Adrenal gland (tissue), 19 donors: ENCODE measurements at places on chromosomes 11 and 22. TPM values are rescaled to one million over a fixed set of nuclear protein-coding genes. Genes with fewer than 3 reads are reported as not detected.

Gene KRTAP5-10
- total RNA-seq: not detected

Gene STARD10
- total RNA-seq: 362 TPM

Gene TNNT3
- 8.7 TPM for total RNA-seq

Gene APOA1
- total RNA-seq: 3.0 TPM

Gene ISX
- not detected for total RNA-seq

Gene OR51I2
- total RNA-seq: not detected

Gene MB
- 0.39 TPM for total RNA-seq

Gene KCNC1
- total RNA-seq: 0.55 TPM

DNA sequence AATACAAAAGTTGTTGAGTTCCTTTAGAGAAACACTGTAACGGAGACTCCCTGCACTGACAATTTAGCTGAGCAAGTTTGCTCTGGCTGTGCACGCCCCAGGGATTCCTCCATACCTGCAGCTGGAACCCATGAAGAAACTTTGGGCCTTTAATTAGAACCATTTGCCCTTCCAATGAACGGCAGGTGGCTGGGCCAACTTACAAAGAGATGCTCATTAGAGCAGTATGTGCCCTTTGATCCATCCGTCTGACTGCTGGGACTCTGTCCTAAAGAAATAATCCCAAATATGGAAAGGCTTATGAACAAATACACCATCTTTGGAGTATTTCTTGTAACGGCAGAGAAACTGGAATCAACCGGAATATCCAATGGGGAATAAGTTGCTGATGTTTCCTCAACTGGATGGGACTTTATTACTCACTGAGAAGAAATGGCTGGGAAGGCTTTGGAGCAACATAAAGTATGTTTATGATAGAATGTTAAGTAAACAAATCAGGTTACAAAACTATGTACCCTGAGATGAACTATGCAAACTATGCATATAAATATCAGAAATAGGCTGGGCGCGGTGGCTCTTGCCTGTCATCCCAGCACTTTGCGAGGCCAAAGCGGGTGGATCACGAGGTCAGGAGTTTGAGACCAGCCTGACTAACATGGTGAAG is 24.4 kb upstream of the FBLN1 start:
- DNase-seq: no peak

GRCh38 chr22:17945888-17946648 is 78.3 kb downstream of the MICAL3 start:
- DNase-seq: no peak

DNA sequence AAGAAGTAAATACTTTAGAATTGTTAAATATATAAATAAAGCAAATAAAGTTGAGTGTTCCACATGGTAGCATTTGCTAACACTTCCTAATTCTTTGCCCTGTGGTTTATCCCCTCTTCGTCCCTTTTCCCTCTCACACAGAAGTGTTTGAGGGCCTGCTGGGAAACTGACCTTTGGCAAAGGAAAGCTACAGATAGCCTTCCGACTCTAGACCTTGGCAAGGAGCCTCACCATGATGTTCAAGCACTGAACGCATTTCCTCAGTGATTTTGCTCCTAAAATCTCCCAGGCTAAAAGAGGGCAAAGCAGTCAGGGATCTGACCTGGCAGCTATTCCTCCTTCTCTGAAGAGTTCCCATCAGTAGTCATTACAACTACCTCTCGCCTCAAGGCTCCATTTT is 52.5 kb upstream of the HORMAD2 start:
- DNase-seq: peak; percentile 50

GRCh38 chr11:128208329-128209137 is 378.8 kb downstream of the ETS1 start:
- DNase-seq: peak; percentile 69

GRCh38 chr22:49152939-49153770 is 674.5 kb downstream of the BRD1 start:
- no peak for DNase-seq

DNA sequence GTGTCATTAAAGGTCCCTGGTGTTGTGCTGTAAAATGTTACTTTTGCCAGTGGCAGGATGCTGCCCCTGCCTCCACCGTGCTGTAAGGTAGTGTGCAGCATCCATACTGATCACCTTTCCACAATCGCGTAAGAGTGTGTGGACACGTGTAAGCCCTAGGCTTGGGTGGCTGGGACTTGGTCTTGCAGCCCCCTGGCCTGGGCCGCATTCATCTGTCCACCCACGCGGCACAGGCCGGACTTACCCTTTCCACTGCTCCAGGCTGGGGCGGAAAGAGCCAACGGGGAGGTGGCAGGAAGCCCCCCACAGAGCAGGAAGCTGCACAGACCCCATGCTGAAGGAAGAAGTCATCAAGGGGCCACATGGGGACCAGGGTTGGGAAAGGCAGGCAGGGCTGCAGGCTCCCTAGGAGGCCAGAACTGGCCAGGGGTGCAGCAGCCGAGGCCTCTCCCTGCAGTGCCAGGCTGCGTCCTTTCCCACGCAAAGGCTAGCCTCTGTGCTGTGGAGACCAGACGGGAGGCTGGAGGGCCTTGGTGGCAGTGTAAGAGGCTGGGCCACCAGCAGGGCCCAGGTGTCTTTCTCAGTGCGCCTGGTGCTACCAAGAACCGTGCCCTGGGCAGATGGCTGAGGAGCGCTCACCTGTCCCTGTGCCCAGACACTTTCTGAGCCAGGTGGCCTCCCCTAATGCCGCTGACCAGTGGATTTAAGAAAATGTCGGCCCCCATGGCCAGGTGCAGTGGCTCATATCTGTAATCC is 11.7 kb upstream of the TMEM191C start:
- DNase-seq: peak; percentile 11

DNA sequence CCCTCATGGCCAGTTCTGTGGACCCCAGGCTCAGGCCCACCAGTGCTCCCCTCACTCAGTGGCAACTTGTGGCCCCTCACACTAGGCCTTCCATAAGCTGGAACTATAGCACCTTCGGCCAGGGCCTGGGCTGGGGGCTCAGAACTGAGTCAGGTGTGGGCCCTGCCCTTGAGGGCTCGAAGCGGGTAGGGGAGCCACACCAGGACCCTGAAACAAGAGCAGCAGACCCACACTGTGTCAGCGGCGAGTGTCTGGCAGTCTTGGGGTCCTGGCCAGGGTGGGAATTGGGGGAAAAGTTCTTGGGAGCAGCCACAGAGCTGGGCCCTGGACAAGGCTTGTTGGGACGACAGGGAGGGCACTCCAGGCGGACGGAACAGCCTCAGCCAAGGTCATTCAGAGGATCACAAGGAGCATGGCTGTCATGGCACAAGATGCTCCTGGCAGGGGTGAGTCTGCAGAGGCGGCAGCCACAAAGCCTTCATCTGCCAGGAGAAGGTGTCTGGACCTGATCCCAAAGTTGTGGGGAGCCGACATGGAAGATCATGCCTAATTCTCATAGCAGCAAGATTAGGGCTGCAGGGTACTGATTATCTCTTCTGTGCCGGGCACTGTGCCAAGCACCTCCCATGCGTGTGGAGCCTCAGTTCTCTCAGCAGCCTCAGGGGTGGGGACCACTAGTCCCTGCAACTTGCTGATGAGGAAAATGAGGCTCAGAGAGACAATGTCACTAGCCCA is 50.7 kb downstream of the SHISAL1 start:
- DNase-seq: no peak

GRCh38 chr22:30968015-30968923 is at the start of gene MORC2:
MORC2 (minus strand) TSS chr22:30968774; CDS start chr22:30967889, 885 bp downstream.
- DNase-seq: no peak

DNA sequence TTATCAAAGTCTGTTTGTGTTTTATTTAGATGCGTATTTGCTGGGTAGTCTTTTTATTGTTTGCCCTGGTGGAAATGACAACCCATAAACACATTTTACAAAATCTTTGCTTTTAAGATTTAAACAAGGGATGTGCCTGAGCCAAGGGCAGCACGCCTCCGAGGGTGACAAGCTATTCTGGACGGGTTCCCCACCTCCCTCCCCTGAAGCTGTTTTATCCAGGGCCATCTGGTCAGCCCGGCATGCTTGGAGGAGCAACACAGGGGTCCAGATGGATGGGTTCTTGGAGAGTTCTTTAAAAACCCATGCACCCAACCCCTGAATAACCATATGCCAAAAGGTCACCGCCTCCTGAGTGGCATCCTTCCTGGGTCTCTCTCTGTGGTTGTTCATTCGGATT is 408.9 kb downstream of the OPCML start:
- no peak for DNase-seq

DNA sequence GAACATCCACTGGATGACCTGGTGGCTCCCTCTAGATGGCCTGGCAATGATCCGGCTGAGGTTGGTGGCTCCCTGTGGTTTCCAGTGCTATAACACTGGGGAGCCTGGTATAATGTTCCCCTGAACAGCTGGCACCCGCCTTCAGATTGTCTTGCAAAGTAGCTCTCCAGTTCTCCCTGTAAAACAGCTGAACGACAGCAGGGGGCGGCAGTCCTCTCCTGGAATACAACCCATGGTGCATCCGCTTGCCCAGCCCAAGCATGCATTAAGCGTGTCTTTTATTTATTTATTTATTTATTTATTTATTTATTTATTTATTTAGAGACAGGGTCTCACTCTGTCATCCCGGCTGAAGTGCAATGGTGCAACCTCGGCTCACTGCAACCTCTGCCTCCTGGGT is 258.9 kb downstream of the BUD13 start:
- DNase-seq: peak; percentile 23

GRCh38 chr11:77046060-77046501 is 11.9 kb downstream of the B3GNT6 start:
- DNase-seq: peak; percentile 29

GRCh38 chr11:72307439-72307838 is 63.5 kb upstream of the PHOX2A start:
- no peak for DNase-seq

DNA sequence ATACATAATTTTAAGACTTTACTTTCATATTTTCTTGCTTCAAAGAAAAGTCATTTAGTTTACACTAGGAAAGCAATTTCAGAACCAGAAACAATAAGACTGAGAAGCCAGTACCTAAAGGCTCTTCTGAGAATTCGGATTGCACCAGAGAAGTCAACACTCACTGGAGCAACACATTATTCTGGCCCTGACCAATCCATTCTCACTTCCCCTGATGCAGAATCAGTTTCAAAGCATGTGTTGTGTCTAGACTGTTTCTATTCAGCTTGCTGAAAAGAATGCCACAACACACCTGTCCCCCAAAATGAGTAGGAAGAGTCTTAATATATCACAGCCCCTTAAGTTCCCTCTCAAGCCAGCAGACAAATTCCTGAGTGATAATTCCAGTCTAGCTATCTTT is 1074.3 kb upstream of the TENM4 start:
- no peak for DNase-seq

GRCh38 chr11:113876798-113877669 is 1.7 kb upstream of the USP28 start:
- DNase-seq: no peak

DNA sequence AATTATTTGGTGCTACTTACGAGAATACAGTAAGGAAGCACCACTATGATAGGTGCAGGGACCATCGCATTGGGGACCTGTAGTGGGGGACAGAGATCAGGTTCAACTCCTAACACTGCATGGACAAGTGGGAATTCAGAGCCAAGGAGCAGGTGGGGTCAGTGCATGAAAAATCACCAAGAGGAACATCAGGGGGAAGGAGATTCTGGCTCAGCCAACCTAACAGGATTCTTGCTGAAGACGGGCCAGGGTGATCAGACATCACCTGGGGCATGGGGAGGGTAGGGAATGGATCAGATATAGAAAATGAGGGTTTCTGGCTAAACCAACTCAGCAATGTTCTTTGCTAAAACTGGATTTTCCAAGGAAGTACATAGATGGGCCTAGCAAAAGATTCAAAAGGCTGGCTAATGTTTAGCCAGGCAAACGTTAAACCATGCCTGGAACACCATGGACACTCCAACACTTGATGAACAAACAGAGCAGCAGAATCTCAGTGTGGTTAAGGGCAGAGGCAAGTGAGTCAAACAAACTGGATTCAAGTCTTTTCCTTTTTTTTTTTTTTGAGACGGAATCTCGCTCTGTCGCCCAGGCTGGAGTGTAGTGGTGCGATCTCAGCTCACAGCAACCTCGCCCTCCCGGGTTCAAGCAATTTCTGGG is 70.0 kb downstream of the MICAL3 start:
- DNase-seq: no peak

DNA sequence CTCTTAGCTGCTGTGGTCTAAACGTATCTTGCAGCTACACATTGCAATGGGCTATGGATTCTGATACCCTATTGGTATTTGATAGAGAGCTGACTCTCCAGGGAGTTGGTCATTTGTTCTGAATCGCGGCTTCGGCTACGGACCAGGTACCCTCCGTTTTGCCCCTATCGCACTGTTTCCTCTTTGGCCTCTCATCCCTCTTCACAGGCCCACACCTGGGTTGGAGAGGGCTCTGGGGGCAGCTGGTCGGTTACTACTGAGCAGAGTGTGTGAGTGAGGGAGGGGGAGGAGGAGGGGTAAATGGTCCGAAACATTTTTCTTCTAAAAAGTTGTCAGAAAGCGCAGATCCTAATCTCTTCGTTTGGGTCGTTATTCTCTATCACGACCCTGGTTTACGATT is 48.8 kb upstream of the HSD17B12 start:
- DNase-seq: no peak

DNA sequence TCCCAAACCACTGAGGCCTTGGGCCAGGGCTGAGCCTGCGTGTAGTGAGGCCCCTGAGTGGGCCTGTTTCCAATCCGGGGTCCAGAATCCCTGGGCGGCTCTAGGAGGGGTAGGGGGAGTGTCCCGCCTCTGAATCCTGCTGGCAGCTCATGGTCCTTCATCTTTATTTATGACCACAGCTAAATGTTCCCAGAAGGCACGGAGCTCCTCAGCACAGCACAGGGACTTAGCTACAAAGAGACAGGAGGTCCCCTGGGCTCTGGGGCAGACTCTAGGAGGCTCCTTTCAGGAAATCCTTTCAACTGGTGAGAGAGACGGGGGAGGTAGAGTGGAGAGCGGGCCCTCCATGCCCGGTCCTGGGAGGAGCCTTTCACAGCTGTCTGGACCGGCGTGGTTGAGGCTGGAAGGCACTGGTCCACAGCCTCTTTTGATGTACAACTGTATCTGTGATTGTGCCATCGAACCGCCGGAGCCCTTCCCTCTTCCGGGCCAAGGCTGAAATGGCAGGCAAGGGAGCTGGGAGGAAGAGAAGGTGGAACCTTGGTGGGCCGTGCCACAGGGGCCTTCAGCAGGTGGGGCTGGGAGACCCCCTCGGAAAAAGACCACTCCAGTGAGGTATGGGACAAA is 46.8 kb downstream of the SCUBE1 start:
- DNase-seq: no peak

GRCh38 chr22:43207849-43208702 is 21.1 kb upstream of the TTLL12 start:
- DNase-seq: no peak

DNA sequence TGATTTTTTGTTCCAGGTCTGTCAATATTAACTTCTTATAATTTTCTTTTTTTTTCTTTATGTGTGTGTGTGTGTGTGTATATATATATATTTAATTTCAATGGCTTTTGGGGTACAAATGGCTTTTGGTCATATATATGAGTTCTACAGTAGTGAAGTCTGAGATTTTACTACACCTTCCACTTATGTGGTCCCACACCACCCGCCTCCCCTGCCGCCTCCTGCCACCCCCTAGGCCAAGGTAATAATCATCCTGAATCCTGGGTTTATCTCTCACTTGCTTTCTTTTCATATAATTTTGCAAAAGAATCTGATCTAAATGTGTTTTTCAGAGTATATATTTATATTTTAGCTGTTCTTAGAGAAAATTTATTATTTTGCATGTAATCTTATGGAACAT is 11.1 kb downstream of the NEAT1 start:
- DNase-seq: no peak
